ELR (cell line): ENCODE measurements at places on chromosomes 6 and 20.
A peak's percentile ranks its signal among the peaks of the same experiment; 100 is the strongest.

DNA sequence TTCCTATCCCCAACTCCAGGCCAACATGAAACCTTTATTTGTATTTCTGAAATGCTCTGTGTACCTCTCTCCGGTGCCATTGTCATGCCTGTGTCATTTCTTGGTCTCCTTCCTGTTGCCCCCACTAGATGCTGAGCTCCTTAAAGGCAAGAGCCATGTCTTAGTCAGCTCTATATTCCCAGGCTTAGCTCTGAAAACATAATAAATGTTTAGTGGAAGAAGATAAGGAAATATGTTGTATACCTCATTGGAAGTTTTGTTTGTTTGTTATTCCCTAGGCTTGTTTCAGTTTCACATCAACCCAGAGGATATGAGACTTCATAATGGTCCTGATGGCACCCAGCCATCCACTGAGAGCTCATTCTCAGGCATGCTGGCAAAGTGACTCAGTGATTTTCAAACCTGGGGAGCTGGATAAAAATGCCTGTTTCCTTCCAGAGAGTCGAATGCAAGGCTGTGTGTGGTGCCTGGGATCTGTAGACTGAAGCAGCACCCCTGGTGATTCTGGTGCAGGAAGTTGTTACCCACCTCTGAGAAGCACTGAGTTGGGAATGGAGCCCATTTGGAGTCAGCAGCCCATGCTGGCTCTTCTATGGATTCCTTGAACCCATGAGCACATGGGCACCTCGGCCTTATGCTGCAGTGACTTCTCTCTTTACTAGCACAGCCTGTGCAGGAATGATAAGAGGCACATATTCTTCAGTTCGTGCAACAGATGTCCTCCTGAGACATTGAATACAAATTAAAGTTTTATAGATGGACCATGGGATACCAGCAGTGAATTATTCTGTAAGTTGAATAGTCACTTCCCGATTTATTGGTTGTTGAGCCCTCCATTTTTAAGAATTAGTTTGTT lies 205.2 kb downstream of the FARS2 start:
- peak; percentile 78 for DNase-seq

DNA sequence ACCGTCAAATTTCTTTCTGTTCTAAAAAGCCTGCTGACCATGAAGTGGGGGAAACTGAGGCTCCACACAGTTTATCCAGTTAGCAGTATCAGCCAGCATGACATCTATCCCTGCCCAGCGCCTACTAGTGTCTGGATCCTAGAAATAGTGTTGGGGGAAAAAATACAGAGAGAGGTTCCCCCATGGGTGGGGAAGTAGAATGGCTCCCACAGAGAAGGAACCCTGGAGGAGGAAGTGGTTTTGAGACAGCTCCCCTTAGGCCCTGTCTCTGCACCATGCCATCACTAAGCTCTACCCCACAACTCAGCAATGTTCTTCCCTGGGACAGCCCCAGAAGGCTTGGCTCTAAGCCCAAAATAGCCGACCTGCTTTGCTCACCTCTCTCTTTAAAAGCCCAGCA lies 153.4 kb downstream of the MBOAT1 start:
- DNase-seq, result no peak

DNA sequence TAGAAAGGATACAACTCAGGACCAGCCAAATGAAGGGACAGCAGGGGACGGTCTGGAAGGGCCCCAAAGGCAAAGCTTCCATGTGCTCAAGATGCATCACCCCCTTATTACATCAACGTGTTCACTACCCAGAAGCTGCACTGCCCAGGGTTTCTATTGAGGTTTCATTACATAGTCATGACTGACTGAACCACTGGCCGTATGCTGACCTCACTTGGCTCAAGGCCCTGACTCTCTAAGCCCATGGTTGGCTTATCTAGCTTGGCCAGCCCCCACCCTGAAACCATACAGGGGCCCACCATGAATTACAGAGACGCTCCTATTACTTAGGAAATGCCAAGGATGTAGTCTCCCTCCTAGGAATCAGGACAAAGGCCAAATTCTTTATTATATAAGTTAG lies 179.4 kb downstream of the FOXC1 start:
- DNase-seq, result peak; percentile 73

DNA sequence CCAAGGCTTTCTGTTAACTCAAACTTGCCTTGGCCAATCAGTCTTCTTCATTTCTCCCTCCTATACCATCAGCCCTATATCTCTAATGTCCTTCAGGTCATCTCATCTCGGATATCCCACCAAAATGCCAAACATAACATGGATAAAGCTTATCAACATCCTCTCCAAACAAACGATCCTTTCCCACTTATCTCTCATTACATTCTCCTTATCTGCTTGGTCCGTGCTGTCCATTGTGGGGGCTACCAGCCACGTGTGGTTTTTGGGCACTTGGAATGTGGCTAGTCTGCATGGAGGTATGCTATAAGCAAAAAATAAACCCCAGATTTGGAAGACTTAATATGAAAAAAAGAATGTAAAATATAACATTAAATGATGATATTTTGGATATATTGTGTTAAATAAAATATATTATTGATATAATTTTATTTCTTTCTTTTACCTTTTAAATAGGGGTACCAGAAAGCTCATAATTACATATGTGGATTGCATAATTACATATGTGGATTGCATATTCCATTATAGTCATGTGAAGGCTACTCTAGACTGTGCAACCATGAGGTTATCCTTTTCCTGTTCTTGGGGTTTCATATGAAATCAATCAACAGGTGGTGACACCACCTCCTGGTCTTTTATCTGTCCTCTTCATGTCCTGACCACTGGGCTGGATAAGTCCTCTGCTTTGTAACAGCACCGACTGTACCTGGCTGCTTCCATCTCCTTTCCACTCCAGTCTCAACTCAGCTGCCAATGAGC lies 123.0 kb downstream of the CD83 start:
- DNase-seq, result no peak

GRCh38 chr6:151440498-151440897 lies 11.4 kb downstream of the RMND1 start:
- DNase-seq, result no peak

- peak; percentile 16 for DNase-seq
These were observed 684.6 kb downstream of the RFPL4B start for GRCh38 chr6:113031591-113032238.

- no peak for DNase-seq
These were observed 211.5 kb upstream of the PROKR2 start for GRCh38 chr20:5528261-5528660.

DNA sequence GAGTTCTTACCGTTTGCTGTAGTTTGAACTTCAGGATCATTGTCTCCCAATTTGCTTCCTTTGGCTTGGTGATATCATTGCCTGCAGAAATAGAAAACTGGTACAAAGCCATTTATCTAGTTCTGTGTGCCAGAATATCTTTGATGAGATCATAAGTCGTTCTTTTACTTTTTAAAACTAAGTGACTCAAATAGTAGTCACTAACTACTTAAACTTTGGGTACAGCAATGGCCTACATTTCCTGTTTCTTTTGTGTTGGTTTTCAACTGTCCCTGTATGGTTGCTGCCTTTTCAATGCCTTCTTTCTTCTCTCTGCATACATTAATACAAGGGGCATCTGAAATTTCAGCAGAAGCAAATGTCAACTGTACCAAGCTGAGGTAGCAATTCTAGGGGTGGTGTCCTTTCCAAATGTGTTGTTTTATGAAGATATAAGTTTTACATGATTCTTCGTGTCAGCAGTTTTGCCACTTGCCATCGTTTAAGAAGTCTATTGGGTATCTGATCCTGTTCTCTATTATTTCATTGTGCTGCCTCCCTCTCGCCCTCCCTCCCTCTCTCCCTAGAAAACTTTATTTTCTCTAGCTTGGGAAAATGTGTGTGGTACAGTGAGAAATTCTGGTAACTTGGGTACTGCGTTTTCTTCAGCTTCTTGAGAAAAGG lies 238.5 kb downstream of the FARS2 start:
- DNase-seq, result peak; percentile 84

DNA sequence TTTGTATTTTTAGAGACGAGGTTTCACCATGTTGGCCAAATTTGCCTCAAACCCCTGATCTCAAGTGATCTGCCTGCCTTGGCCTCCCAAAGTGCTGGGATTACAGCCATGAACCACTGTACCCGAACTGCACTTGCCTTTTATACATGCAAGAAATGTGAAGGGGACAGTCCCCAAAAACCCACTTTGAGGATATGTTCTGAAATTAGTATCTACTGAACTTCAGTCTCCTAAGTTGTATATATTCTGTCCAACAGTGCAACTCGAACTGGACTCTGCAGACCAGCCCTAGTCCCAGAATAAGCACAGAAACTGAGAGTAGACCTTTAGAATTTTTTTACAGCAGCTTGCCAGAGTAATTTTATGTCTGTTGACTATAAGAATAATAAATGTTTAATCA lies 28.5 kb downstream of the BACH2 start:
- no peak for DNase-seq

GRCh38 chr6:97059473-97059872 lies 134.9 kb downstream of the KLHL32 start:
- peak; percentile 64 for DNase-seq

- peak; percentile 65 for DNase-seq
These were observed 648.8 kb upstream of the AGPAT4 start for GRCh38 chr6:161922631-161923119.

DNA sequence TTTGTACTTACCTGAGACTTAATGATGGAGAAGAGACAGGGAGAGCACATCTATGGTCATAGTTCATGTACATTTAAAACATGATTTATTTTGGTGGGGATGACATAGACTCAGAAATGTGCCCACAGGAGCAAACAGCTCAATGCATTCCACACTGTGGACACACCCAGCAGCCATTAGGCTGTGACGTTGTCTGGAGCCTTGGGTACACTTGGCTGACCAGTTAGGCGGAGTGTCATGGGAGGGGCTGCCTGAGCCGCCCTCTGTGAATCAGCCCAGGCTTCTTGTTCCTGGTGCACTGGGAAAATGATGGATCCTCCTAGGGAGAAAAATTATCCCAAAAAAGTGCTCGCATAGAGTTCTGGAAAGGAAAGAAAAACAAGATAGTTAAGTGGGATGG lies 231.0 kb upstream of the GMDS start:
- DNase-seq, result peak; percentile 1

DNA sequence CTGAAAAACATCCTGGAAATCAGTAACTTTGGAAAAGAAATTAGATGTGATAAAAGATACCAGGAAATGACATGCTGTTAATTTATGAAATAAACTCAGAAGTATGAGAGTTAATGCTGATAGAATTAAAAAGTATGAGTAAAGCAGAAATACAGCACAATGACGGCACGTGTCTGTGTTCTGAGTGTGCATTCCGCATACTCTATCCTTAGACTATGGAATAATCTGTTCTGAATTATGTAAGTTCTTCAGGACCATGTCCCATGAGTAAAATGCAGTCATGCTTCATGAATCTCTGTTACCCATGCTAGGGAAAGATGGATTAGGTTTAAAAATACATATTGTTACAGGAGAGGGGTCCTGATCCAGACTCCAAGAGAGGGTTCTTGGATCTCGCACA lies 21.7 kb downstream of the HECA start:
- DNase-seq, result no peak

DNA sequence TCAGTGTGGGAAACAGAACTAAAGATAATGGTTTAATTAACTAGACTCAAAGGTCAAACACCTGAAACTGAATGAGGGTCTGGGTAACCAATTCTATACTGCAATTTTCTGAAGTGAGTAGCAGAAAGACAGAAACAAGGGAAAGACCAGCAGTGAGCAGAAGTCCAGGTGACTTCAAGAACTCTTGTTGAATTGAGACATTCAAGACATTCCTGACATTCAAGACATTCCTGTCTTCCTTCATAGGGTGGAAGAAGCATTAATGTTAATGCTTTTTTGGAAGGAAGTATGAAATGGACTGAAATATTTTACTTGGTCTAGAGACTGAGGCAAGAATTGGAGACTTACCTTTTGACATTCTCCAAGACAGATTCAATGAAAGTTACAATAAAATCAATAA lies 529.9 kb upstream of the MMS22L start:
- no peak for DNase-seq

GRCh38 chr20:51775241-51775640 lies 7.1 kb upstream of the ATP9A start:
- no peak for DNase-seq

- DNase-seq, result no peak
These were observed 4.5 kb downstream of the KIAA1755 start for GRCh38 chr20:38256021-38256420.

GRCh38 chr20:4150070-4150441 lies 134.7 kb upstream of the RNF24 start:
- peak; percentile 69 for DNase-seq
